Anterior cingulate cortex (tissue), 58 donors: ENCODE measurements at places on chromosomes 6 and 20.
A peak's percentile ranks its signal among the peaks of the same experiment; 100 is the strongest.

GRCh38 chr20:4613718-4614620 lies 107.7 kb upstream of the PRND start:
- peak; percentile 30 for DNase-seq

DNA sequence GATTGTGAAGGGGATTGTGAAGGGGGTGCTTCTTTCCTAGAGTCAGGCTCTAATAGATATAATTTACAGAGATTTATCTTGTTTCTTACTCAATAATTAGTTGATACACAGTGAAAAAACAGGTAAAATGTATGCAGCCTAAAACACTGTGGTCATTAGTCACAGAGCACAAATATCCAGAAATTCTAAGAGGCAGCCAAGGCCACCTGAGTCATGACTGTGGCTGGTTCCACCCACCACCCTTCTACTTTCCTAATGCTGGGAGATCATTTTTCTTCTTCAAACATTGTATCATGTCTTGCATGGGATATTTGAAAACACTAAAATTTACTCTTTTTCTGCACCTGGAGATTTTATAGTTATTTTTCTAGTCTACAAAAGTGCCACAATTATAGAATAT lies 181.6 kb downstream of the OTOR start:
- DNase-seq, result no peak

GRCh38 chr6:106097411-106098231 lies 11.5 kb downstream of the PRDM1 start:
- DNase-seq, result no peak

- DNase-seq, result no peak
These were observed 2.8 kb downstream of the TMEM200A start for GRCh38 chr6:130368576-130368975.

DNA sequence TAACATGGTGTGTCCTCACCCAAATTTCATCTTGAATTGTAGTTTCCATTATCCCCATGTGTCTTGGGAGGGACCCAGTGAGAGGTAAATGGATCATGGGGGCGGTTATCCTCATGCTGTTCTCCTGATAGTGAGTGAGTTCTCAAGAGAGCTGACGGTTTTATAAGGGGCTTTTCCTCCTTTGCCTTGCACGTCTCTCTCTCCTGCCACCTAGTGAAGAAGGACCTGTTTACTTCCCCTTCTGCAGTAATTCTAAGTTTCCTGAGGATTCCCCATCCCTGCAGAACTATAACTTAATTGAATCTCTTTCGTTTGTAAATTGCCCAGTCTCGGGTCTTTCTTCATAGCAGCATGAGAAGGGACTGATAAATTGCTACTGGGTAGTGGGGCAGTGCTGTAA lies 789.3 kb downstream of the FRK start:
- no peak for DNase-seq

DNA sequence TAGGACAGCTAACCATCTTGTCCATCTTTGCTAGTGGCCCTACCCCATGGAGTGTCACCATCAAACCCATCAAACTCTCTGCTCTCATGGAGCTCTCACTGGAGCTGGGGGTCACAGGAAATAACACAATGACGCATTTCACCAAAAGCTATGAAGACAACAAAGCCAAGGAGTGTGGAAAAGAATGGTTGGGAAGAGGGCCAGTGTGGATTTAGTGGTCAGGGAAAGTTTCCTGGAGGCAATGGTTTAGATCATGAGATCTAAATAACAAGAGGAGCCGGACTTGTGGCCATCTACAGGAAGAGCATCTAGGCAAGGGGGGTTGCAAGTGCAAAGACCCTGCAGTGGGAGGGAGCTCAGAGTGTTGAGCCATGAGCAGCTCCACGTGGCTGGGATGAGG lies 189.5 kb downstream of the BMP7 start:
- DNase-seq, result no peak
